ENCODE measurements at places on chromosomes 12 and 14.

DNA sequence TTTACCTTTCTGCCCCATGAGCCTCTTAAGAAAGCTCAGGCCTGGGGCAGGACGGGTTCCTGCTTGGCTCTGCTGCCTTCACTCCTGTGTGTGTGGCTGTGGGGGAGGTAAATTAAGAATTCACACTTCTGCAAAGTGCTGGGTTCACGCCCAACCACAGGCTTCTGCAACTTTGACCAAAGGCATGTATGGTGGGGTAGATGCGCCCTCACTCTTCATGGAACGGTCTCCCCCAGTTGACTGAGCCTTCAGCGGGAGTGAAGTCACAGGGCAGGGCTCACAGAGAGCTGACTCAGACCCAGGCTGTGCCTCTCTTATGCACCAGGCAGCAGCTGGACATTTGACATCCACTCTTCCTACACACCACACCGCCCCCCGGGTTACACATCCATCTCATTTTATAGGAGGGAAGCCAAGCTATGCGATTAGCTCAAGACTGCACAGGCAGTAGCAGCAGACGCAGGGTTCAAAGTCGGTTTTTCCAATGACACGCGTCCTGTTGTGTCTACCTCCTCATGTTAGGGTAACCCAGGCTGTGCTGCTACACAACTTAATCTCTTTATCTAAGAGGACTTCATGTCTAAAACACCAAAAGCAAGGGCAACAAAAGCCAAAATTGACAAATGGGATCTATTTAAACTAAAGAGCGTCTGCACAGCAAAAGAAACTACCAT is 15.4 kb upstream of the BCL11B start:
- no peak for DNase-seq

DNA sequence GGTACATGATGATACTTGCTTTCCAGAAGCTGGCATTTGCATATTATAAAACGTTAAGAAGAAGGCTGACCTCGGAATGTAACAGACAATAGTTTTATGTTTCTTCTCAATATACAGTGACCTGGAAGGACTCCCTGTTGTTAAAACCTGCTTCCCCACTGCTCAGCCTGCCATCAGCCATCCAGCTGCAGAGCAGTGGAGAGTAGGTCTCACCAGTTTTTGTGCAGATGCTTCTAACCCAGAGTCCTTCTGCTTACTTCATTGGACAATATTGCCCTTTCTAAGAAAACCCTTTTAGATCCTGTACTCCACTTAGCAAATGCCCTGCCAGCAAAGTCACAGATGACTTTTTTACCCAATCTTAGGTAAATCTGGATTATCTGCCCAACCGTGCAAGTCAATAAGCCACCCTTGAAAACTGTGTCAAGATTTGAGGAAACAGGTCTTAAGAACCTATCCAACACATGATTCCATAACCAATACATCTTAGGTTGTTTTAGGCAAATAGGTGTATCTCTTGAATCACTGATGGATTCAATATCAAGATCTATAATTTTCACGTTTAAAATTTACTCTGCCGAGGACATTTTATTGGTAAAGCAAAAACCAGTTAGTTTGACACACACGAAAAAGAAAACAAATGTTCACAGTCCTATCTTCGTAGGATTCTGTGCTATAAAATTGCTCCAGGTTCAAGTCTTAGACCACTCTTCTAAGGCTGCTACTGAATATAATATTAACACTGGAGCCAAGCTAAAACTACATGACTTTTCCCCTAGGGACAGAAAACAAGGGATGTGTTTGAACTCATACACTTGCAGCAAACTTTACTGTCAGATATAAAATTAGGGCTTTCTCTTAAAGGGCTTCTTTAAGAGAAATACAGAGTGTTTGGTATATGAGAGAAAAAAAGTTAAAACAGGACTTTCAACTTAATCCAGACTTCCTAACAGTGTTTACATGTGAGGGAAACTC is 5.7 kb downstream of the PHLDA1 start:
- peak; percentile 66 for DNase-seq

DNA sequence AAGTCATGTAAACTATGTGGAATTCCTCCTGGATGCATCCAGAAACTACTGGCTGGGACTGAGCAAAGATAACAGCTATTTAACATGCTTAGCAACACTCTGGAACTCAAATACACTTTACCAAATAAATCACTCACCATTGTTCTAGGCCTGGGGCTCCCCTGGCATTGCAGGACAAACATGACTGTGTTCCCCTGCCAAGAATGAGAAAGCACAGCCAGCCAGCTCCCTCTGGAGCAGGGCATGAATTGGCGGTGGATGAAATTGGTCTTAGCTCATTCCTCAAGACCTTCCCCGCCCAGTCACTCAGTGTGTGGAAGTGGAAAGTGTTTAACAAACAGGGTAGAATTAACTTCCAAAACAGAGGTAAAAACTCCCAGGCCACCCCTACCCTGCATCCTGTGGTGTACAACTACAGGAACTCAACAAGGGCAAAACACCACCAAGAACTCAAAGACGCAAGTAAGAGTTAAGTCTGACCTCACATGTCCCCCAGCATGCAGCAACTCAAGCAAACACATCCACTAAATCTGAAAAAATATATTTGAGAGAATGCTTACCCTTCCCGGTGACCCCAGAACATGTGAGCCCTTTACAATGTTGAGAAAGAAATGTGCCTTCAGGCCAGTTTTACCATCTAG is 58.4 kb upstream of the BDKRB2 start:
- peak; percentile 29 for DNase-seq

GRCh38 chr14:92886337-92886736 is 36.6 kb upstream of the CHGA start:
- DNase-seq: no peak

GRCh38 chr12:65821336-65821735 is 2.9 kb upstream of the HMGA2 start:
- no peak for DNase-seq

GRCh38 chr14:101286271-101287018 is 274.9 kb upstream of the DIO3 start:
- no peak for DNase-seq

DNA sequence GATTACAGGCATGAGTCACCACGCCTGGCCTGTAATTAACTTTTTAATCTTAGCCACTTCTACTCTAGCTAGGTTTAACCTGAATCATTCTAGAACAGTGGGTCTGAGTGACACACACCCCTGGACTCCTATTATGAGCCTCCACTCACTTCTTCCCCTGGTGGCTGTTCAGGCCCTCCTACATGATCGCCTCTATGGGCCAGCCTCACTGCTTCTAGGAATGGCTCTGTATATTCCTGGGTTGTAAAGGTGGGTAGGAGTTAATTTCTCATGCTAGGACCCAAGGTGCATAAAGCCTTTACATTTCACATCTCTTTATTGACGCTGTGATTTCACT is 8.0 kb upstream of the RNU6-8 start:
- no peak for DNase-seq

- no peak for DNase-seq
Observed at GRCh38 chr12:126627596-126627995, 1562.4 kb downstream of the AACS start.

GRCh38 chr14:95318399-95319311 is 1.1 kb downstream of the CLMN start:
- DNase-seq: no peak

- peak; percentile 62 for DNase-seq
Observed at GRCh38 chr14:85428926-85429325, 101.0 kb upstream of the FLRT2 start.

DNA sequence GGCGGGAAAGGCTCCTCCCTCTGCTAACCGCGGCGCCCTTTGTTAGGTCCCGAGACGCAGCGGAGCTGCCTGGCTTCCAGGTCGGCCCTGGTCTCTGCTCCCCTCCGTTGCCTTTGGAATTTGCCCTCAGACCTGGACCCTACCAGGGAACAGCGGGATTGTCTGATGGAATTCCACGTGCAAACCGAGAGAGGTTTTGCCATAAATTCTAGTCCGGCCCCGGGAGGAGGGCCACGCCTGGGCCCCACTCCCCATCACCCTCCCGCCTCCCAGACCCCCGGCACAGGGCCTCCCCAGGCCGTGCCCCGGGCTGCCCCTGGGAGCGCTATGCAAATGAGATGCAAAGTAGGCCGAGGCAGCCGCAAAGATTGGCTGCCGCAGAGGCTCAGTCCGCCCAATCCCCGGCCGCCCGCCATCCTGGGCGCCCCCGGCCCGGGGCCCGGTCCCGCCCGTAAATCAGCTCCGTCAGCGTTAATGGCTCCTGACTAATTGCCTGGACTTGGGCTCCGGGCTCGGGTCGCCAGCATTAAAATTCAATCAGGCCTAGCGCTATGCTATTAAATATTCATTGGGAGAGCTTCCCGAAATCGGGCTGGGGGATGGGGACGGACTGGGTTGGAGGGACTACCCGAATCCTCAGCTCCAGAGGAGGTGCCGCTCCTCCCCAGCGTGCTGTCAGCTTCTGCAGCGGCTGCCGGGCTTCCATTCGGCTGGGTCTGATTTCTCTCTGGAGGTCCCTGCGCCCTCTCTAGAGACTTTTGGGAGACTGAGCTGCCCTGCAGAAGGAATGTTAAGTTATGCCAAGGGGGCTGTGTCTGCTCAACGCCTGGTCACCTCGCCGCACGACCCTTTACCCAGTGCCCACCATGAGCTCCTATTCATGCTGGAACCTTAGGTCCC is 15.7 kb upstream of the FIGNL2 start:
- no peak for DNase-seq

DNA sequence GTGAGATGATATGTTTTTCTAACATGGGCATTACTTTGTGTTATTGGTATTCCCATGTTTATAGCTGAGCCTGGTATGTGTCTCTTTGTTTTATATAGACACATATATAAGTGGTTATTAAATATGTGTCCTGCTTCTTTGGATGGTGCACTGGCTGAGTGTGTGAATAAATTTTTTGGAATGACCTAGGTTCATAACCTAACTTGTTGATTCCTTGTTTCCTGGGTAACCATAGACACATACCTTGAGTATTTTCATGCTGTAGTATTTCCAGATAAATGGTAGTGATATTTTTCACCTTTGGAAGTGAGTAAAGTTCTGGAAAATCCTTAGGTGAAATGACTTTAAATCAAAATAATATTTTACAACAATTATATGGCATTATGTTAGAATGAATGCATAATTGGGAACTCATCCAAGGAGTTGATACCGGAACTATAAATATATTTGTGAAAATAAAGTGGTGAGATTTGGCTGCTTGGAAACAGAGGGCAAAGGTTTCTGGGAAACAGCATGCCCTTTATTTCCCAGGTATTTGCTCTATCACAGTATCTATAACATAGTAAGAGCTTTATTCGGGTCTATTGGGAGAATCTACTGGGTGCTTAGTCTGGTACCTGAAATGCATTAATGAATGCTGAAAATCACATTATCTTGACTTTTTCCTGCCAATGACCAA is 64.3 kb upstream of the REP15 start:
- DNase-seq: no peak
